ENCODE measurements at places on chromosomes 12 and 14.

DNA sequence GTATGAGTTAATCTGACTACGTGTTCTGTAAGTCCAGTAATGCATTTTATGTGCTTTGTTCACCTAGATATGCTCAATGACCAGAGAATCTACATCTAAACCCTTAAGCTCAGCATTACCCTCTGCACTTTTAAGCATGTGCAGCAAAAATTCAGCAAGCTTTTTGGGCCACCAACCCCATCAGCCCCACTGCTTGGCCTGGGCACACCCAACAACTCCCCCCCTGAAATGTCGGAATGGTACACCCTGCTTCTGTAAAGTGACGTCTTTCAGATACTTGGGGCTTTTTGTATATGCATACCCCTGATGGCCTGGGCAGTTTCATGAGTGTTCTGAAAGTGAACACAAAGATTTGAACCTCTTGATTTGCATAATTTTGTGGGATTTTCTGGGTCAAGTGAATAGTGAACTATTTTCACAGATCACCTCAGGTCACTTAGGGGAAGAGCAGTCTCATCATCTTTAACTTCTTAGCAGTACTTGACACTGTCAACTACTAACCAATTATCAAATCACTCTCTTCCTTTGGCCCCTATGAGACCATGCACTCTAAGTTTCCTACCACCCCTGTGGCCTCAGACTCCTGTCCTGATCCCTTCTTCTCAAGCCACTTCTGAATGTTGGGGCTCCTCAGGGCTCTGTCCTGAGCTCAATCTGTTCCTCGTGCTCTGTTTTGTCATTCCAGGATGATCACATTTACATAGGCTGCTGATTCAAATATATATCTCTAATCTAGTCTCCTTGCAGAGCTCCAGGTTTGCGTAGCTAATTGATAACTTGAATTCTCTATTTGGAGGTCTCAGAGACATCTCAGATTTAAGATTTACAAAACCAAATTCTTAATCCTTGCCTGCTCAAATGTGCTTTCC is 36.3 kb upstream of the PPM1A start:
- DNase-seq = no peak

GRCh38 chr12:104551-105081 is 38.0 kb downstream of the IQSEC3 start:
- DNase-seq = no peak

- no peak for DNase-seq
Measured at GRCh38 chr12:47753021-47754001, 5.4 kb downstream of the RAPGEF3 start.

GRCh38 chr12:67648521-67649260 is at the start of gene DYRK2:
TSS of gene DYRK2 (plus strand) at chr12:67648745. CDS start at chr12:67649134, 389 bp downstream.
- DNase-seq = peak; percentile 66

GRCh38 chr12:94525951-94526350 is 66.3 kb upstream of the CEP83 start:
- no peak for DNase-seq

DNA sequence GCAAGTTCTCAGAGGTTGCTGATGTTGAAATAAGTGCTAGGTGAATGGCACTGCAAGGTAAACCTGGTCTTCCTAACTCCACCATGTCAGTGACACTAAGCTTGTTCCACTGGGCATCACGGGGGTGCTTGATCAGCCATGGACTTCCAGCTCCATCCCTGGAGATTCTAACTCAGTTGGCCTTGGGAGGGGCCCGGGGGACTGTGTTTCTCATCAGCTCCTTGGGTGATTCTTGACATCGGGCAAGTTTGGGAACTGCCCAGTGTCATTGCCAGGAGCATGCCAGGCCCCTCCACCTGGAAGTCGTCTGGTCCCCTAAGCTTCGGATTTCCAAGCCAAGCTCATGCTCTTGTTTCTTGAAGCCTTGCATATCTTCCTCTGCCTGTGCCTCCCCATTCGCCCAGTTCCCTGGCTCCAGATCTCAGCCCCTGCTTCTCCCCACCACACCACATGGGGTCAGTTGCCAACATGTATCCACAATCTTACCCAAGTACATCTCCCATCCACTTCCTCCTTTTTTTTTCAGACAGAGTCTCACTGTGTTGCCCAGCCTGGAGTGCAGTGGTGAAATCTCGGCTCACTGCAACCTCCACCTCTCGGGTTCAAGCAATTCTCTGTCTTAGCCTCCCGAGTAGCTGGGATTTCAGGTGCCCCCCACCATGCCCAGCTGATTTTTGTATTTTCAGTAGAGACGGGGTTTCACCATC is 30.7 kb upstream of the RFLNA start:
- DNase-seq = no peak

DNA sequence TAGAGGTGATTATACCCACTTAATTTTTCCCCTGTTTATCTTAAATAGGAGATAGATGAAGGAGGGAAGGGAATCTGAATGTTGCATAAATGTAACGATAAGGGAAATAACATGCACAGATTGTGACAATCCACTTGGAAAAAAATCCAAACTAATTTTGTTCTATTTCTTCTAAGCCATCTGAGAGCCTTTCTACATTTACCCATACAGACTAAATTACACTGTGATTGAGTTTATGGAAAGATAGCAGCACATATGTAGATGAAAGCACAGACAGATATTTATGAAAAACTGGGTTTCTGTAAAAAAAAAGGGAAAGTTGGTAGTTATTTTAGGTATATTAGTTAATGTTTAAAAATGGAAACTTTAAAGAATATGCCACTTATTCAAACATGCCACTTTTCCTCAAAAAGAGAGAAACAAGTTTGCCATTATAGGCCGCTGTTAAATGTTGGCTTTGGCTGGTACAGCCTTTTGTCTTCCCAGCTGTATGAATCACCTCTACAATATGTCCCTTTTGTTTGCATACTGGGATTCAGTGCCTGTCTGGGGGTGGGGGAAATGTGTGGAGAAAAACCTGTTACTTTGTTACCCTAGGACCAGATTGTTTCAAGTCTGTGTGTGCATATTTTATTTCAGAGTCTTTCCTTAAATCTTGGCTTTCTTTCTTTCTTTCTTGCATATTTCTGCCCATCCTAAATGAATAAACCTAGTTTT is 470.2 kb upstream of the LMO3 start:
- DNase-seq = no peak

GRCh38 chr14:19799880-19800279 is 3.7 kb upstream of the OR4N2 start:
- no peak for DNase-seq

DNA sequence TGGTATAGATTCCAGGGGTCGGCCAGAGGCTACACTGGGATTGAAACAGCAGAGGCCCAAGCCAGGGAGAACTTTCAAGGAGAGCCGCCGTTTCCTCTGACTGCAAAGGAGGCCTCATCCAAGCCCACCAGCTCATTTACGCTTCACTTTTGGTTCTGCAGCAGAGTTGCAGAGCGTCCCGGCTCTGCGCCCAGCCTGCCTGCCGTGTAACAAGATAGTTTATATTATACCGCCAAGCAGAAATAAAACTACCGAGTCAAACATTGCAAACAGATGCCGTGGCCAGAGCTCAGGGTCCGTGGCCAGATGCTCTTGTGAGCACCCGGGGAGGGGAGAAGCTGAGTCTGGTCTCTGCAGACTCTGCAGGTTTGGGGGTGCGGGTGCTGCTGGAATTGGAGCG is 60.7 kb upstream of the TBX3 start:
- DNase-seq = no peak

All from nucleus accumbens (tissue), 56 donors.